NCI-H1930 (cell line): ENCODE measurements at places on chromosomes 1 and 21.

DNA sequence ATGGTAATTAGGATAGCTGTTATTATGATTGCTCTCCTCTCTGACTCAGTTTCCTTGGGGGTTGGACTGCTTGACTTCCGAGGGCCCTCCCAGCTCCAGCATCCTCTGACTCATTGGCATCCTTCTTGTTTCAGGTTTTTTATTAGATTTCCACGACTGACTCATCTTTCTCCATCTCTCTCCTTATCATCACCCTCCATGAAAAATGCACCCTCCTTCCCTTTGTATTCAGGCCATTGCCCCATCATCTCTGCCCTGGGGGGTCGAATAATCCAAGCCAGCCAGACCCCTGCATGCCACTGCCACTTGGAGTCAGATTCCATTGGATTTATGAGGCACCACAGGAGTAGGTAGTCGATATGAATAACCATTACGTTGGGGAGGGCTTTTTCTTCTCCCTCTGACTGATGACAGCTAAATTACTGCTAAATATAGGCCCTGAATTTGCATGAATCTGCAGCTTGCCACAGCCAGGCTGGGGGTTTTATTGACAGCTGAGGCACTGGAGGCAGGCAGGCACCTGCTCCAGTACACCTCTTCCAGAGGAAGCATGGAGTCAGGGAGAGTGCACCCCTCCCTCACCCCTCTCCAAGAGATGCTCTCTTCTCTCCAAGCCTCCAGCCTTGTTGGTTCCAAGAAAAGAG lies 91.7 kb downstream of the C1orf94 start:
- DNase-seq, result no peak

- DNase-seq, result no peak
Observed at GRCh38 chr1:165635823-165636222, 4.8 kb downstream of the MGST3 start.

- DNase-seq, result no peak
Observed at GRCh38 chr21:37757606-37758376, 158.5 kb downstream of the KCNJ6 start.

GRCh38 chr1:205353612-205354011 lies 3.1 kb downstream of the KLHDC8A start:
- no peak for DNase-seq

- no peak for DNase-seq
Observed at GRCh38 chr1:1175221-1176062, 1.8 kb downstream of the TTLL10 start.

- DNase-seq, result no peak
Observed at GRCh38 chr1:8104278-8105236, 78.4 kb upstream of the ERRFI1 start.

DNA sequence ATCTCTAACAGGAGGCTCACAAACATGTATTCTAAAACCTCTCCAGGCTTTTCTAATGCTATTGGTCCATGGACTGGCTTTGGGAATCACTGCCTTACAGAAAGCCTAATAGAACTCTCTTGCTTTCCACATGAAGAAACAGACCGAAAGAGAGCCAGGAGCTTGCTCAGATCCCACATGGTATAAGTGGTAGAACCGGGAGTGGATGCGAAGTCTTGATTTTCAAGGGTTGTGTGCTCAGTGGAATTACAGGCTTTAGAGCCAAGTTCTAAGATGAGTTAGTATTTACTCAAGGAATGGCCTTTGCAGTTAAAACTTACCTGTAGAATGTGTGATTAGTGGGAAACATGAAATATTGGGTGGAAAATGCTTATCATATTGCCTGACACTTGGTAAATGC lies 54.3 kb upstream of the HSD17B7 start:
- no peak for DNase-seq
